ENCODE measurements at places on chromosomes 7 and 10.
A peak's percentile ranks its signal among the peaks of the same experiment; 100 is the strongest.

GRCh38 chr7:77450054-77450453, 33.9 kb upstream of the GSAP start:
- DNase-seq: no peak

GRCh38 chr10:32253276-32253675, 93.7 kb downstream of the EPC1 start:
- peak; percentile 32 for DNase-seq

- DNase-seq: no peak
Measured at GRCh38 chr10:30625080-30625479, 4.5 kb downstream of the LYZL2 start.

- no peak for DNase-seq
Measured at GRCh38 chr10:130867446-130868194, 443.9 kb downstream of the TCERG1L start.

DNA sequence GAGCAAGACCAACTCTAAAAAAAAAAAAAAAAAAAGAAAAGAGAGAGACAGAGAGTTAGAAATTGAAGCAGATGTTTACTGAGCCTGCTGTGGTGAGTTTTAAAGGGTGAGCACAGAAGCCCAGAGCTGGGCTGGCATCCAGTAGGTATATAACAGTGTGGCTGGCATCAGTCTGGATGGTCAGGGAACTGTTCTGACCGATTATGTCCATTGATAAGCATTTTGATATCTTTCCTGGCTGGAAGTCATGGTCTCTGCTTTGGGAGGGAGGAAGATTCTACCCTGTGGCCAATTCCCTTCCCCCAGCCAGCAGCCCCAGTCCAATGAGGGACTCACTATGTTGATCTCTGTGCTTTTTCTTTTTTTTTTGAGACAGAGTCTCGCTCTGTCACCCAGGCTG, 65.2 kb upstream of the PODXL start:
- DNase-seq: no peak

- no peak for DNase-seq
Measured at GRCh38 chr7:74516214-74516613, 62.5 kb downstream of the GTF2IRD1 start.
